NCI-H345 (cell line): ENCODE measurements at places on chromosomes 7 and 10.

DNA sequence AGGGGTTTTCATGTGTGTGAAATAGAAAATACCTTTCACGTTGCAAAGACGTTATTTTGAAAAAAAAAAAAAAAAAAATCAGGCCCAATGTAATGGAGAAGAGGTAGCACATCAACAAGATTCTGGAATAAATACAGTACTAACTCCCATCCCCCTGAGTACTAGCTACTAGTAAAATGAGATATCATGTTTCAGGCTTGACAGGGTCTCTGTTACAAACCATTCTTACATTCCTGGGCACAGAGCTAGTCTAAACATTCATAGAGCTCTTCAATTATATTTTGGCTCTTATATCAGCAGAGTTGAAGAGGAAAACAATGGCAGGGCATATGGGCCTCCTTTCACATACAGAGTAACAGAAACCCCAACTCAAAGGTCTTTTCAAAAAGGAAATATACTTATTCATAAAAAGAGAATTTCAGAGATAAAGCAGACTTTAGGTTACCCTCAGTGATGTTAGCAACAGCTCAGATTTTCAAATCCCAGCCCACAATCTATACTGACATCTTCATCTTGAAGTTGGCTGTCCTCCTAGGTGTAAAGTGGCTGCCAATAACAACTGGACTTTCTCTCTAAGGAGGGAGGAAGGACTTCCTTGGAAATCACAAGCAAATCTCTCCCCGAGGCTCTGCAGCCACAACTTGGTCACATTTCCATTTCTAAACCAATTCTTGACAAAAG is 18.6 kb downstream of the C7orf33 start:
- no peak for DNase-seq

- DNase-seq: no peak
These were observed 155.5 kb downstream of the SNX10 start for GRCh38 chr7:26447116-26447515.

- peak; percentile 57 for DNase-seq
These were observed at the start of gene PIK3AP1 for GRCh38 chr10:96720422-96721206. TSS of gene PIK3AP1 (minus strand) at chr10:96720514. CDS start at chr10:96720394, 120 bp downstream.

DNA sequence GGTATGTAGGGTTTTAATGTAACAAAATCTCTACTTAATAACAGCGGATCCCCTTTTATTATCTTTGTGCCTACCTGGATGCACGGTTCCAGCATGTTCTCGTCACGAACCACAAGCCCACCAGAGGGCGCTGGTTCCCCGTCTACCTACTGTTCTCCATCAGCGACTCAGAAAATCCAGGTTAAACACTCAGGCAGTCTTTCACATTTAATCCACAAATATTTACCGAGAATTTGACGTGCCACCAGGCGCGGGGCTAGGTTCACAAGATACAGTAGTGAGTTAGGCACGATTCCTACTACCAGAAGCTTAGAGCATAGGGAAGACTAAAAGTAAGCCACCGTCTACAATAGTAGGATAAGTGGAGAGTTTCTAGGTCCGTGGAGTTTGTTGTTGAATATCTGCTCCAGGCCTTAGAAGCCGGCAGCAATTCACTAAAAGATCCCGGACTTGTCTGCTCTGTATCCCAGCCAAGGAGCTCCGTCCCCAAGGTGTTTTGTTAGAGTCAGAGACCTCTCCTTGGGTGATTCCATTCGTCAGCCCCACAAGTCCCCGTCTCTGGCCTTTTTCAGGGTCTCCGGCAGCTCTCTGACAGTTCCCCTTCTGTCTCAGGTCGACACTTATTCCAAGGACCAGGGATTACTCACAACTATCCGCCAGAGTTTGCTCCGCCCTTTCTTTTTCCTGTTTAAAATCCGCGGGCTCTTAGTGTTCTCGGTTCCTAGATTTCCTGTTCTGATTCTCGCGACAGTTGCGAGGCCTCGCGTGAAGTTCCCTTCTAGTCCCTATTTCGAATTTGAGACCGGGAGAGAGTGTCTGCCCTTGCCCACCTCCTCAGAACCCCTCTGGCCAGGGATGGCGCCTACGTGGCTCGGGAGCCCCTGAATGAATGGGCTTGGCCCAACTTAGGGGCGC is 1.5 kb upstream of the KAZALD1 start:
- DNase-seq: peak; percentile 89

DNA sequence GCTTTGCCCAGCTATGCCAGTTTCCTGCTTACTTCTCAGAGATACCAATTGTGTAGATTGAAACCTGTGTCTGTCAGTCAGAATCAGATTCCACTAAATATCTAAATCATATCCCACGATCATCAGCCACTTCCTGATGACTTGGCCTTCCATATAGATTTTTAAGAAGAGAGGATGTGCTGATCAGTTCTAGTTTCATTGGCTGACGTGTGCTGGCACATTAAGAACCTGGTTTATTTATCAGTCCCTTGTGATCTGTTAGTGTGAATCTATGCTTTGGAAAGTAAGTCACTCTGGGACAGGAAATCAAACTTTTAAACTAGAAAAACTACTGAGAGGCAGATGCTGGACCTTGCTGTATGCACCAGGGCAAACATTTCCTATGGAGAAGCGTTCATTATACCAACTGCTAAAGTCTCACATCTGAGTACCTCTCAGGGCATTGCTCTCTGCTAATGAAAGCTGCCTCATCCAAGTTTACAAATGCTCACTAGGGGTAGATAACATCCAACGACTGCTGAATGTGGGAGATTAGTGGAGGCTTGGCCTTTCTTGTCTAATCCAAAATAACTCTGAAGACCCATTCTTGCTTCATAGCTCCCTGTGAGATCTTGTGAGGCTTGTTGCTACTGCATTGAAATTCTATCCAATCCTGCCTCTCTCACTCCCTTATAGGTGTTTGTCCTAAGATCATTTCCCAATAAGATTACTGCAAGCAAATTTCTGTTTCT is 109.1 kb downstream of the ARL4A start:
- DNase-seq: no peak

DNA sequence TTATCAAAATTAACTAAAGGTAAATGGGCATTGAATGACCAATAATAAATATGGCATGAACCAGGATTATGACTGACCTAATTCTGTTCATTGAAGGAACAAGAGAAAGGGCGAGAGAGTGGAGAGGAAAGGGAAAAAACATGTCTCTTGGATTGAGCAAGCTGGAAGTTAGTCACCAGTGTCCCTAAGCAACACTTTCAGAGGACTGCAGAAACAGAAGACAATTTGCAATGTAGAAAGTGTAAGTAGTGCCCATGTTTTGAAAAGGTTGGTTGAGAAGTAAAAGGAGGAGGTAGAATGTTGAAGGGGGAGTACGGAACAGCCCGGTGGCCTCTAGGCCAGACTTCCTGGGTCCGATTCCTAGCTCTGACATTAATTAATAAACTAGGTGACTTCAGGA is 94.6 kb downstream of the FAS start:
- no peak for DNase-seq

DNA sequence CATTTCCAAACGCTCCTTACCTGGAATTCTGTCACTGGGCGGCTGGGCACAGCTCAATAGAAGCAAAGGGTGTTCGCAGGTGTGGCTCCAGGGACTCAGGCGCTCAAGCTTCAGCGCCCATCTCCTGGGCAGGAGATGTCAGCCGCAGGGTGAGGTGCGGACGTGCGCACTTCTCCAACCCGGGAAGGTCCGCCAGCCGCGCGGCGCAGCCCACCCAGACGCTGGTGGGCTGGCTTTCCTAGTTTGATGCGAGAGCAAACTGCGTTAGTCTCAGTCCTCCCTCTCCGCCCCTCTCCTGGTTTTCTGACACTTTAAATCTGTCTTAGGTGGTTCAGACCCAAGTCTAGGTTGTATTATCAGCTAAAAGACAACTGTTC is 267 bp downstream of the CALCR start:
- DNase-seq: no peak

GRCh38 chr7:101306307-101306706 is 15.3 kb downstream of the IFT22 start:
- no peak for DNase-seq

DNA sequence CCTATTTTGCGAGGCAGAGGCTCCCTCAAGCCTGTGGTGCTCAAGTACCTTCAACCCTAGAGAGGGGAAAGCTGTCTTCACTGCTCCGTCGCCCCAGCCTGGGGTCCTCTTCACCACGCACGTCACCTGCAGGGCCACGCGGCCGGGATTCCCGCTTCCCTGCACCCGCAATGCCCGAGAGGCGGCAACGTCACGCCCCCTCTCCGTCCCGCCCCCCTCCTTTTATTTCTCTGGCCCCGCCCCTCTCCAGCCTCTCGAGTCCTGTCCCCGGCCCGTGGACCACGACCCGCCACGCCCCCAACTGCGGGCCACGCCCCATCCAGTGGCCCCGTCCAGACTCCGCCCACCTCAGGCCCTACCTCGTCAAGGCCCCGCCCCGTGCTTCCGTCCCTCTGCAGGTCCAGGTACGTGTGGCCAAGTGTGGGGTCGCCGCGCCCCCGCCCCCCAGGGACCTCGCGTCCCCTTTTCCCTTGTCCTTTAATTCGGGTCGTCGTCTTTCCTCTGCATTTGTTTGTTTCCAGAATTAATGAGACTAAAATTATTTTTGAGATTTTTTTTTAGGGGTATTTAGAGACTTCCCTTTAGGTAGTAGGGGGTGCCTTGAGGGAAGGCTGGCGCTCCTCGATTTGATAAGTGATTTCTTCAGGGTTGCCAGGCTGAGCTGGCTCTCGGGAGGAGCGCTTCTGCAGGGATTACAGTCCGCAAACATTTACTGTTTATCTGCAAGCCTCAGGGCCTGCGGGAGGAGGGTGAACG is 69.8 kb upstream of the BAIAP2L1 start:
- DNase-seq: no peak

DNA sequence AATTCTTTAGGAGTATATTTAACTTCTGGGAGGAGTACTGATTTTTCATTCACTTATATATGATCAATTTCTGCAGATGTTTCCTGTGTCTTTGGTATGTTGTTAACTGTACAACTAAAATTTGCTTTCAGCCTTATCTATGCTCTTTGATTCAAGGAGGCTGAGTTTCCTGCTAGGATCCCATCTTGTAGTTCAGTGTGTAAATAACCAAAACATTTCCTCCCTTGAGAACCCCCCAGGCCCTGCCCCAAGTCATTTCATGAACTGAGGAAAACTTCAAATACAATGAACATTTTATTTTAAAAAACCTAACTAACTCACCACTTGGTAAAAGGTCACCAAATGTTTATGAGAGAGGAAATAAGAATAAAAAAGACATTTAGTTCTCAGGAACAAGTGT is 55.5 kb downstream of the VWA2 start:
- no peak for DNase-seq

DNA sequence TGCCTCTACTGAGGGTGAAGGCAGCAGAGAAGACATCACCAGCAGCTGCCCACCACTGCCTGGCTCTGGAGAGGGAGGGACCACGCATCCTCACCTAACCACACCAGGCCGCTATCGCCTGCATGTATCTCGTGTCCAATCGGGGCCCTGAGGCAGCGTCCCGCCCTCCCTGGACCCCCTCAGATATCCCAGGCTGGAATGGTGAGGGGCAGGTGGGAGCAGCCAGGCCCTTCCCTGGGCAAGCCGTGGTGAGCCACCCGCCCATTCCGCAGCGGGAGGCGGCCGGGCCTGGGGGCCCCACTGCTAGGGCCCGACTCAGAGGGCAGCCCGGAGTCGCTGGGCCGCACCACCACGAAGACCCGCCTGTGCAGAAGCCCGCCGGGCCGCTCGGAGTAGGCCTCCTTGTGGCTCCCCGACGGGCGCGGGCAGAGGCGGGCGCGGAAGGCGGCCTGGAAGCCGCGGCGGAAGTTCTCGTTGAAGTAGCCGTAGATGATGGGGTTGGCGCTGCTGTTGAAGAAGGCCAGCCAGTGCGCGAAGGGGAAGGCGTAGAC is 21.6 kb upstream of the PPA1 start:
- DNase-seq: no peak

DNA sequence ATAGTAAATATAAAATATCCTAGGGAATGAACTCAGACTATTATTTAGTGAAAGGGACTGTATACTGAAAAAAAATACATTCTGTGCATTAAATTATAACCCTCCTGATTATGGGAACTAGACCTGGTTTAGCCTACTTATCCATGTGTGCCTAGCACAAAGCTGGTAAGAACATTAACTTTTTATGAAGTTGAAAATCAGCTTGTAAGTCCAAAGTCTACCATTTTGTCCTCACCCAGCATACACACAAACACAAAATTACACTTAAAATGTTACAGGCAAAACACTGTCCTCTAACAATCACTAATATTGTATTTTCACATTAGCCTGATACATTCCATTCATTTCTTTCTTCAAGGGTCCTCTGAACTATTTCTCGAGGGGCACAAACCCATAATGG is 19.9 kb upstream of the NEBL start:
- no peak for DNase-seq

- DNase-seq: peak; percentile 27
These were observed 329.2 kb downstream of the BBS9 start for GRCh38 chr7:33458581-33458980.

- peak; percentile 64 for DNase-seq
These were observed 6.5 kb upstream of the DENND2A start for GRCh38 chr7:140646931-140647647.

- no peak for DNase-seq
These were observed 74.2 kb downstream of the LSM5 start for GRCh38 chr7:32415936-32416335.

DNA sequence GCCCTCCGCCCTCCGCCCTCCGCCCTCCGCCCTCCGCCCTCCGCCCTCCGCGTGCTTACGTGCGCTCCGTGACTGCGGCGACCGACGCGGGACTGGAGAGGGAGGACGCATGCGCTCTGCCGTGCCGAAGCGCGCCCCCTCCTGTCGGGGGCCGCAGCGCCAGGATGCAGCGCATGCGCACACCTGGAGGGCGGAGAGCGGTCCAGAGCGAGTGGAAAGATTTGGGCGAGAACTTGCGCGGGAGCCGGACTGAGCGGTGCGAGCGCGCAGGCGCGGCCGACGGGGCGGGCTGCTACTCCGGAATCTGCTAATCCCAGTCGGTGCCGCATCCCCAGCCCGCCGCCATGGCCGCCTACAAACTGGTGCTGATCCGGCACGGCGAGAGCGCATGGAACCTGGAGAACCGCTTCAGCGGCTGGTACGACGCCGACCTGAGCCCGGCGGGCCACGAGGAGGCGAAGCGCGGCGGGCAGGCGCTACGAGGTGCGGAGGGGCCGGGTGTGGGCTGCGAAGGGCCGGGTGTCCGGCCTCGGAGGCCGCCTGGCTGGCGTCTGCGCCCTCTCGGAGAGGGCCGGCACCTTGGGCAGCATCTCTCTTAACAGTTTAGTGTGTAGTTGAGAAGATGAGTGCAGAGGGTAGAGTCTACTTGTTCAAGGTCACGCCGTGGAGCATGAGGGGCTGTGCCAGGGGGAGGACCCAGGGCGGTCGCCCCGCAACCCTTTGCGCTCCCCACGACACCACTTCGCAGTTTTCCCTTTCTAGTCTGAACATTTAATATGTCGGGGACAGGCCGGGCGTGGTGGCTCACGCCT is at the start of gene PGAM1:
Gene PGAM1, plus strand, starts transcription at position 228 of the 812 bp plus-strand sequence. Its CDS starts 117 bp downstream, at position 345.
- DNase-seq: peak; percentile 91

DNA sequence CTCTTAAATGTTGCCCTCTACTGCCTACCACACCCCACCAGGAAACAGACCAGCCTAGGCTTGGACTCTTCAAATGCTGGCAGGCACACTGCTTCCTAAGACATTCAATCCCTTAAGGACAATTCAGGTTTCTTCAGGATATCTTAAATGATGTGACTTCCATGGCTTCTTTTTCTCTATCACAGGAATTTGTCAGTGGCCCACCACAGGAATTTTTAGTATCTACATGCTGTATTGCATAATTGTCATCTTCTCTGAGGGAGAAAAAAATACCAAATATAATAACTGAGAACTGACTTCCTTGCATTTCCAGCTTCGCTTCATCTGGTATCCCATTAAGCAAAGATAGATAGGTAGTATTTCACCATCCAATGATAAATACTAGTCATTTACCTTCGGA is 129.3 kb downstream of the WNT2 start:
- DNase-seq: no peak

GRCh38 chr10:33164060-33164709 is 170.3 kb downstream of the NRP1 start:
- DNase-seq: peak; percentile 41
